ENCODE measurements at places on chromosomes 5 and 9. TPM values are rescaled to one million over a fixed set of nuclear protein-coding genes. Genes with fewer than 3 reads are reported as not detected.

- DNase-seq: no peak
These were observed 9.8 kb downstream of the OCLN start for GRCh38 chr5:69502367-69502766.

- no peak for DNase-seq
These were observed 229.9 kb upstream of the MAP3K1 start for GRCh38 chr5:56585461-56585860.

GRCh38 chr9:35518225-35518821 lies 28.4 kb downstream of the RUSC2 start:
- DNase-seq: no peak

DNA sequence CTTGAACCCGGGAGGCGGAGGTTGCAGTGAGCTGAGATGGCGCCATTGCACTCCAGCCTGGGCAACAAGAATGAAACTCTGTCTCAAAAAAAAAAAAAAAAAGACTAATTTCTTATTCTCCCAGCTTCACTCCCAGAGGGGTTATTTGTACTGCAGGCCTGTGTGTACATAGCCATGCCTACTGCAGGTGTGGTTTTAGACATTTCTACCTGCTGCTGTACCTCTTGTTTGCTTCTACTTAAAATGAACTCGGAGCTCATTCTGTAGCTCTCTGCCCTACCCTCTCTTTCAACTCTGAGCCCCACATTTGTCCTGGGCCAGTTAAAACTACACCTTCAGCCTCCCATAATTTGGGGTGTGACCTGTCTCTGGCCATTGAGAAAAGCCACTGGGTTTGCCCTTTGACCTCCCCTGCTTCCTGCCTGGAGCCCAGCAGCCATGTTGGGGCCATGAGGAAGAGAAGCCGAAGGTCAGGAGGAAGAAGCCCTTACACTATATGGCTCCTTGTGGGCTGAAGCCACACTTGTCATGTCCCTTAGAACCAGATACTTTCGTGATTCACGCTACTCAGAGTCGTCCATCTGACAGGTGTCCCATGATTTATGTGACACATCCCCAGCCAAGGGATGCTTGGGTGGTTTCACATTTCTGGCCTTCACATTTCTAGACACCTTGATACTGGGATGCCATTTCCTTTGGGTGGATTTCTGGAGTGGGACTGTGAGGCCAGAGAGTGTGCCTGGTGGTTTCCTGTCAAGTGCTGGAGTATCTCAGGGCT lies 9.4 kb upstream of the CARD19 start:
- no peak for DNase-seq

DNA sequence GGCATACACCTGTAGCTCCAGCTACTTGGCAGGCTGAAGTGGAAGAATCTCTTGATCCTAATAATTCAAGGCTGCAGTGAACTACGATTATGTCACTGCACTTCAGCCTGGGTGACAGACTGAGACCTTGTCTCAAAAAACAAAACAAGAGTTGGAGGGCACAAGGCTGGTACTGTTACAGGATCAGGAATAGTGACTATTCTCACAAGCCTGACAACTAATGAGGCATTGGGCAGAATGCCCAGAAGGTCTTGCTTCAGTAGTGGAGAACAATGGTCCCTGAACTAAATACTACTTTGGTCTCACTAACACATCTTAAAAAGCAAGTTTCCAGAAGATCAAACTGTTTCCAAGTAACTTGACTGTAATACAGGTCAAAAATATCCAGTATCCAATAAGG lies 182.9 kb upstream of the RFX3 start:
- DNase-seq: peak; percentile 12

DNA sequence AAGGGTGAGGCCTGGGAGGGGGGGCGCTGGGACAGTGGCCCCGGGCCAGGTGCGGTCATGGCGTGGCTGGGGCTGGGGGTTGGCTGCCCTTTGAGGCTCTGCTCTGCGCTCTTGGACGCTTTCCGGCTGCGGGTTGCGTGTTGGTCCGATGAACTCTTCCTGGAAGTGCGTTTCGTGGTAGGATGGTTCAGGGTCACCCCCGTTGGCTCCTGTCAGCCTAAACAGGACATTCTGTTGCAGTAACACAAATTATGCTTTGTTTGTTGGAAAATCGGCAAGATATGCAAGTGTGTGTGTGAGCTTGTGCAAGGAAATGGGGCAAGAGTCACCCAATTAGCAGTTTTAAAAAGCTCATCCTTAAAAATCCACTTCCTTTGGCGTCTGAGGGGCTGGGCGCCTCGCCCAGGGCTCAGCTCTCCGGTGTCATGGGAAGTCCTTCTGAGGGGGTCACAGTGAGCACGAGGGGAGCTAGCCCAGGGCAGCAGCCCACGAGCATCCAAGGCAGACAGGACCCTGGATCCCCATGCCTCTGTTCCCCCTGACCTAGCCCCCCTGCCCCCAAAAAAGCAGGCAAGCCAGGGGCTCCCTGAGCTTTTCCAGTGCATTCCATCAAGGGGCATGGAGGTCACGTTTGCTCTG lies 22.2 kb upstream of the RNU6ATAC start:
- no peak for DNase-seq

GRCh38 chr5:32155211-32155610 lies 18.9 kb downstream of the GOLPH3 start:
- no peak for DNase-seq

DNA sequence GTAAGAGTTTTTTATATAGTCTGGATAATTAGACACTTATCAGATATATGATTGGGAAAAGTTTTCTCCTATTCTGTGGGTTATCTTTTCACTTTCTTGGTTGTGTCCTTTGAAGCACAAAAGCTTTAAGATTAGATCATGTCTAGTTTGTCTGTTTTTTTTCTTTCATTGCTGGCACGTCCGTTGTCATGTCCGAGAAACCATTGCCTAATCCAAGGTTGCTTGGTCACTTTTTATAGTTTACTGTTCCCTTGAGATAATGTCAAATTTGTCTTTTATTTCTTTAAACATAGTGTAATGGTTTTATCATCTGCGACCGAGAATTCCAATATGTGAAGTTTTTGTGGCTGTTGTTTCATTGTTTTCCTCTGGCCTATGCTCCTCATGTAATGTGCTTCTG lies 28.8 kb downstream of the GARNL3 start:
- DNase-seq: no peak

- DNase-seq: no peak
These were observed 50.3 kb downstream of the MEGF9 start for GRCh38 chr9:120663950-120664349.

GRCh38 chr9:127402401-127403090 lies 5.6 kb downstream of the SLC2A8 start:
- no peak for DNase-seq

GRCh38 chr5:148514344-148514743 lies 130.6 kb downstream of the FBXO38 start:
- no peak for DNase-seq

DNA sequence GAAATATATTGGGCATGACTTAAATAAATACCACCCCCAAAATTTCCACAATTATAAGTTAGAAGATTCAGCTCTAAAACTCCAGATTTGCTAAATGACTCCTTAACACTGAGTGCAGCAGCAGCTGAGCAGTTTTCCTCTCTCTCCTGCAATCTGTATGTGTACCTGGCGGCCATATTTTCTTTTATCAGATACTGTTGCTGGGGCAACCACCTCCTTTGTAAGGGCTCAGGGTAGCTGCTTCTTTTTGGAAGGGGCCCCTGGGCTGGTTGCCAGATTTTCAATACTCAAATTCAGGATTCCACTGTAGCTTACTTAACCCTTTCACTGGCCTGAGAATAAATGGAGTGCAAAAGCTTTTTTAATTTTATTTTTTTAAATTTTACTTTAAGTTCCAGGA lies 197.0 kb downstream of the TAF11L14 start:
- DNase-seq: no peak

- no peak for DNase-seq
These were observed 602.5 kb upstream of the RGMB start for GRCh38 chr5:98170994-98171393.

DNA sequence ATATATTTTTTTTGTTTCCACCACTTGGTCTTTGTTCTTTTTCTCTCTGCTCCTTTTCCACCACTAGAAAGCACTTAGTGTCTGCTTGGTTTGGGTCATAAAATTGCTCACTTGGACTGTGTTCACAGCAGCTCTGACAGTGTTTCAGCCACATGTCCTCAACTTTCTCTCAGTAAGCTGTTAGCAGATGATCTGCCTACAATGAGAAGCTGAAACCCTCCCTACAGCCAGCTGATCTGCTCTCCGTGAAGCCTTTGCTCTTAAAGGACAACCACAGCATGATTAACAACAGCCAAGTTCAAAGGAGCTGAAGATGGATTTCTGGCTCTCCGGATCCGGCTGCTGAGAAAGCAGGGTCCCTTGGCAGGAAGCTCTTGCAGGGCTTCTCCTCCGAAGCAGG lies 31.6 kb downstream of the PRLR start:
- DNase-seq: peak; percentile 68

DNA sequence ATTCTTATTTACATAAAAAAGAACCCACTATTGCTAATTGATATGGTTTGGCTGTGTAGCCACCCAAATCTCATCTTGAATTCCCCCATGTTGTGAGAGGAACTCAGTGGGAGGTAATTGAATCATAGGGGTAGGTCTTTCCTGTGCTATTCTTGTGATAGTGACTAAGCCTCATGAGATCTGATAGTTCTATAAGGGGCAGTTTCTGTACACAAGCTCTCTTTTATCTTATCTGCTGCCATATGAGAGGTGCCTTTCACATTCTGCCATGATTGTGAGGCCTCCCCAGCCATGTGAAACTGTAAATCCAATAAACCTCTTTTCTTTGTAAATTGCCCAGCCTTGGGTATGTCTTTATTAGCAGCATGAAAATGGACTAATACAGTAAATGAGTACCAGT lies 58.2 kb upstream of the PRR16 start:
- DNase-seq: no peak

- DNase-seq: no peak
These were observed 59.5 kb upstream of the RARS1 start for GRCh38 chr5:168426864-168427172.

DNA sequence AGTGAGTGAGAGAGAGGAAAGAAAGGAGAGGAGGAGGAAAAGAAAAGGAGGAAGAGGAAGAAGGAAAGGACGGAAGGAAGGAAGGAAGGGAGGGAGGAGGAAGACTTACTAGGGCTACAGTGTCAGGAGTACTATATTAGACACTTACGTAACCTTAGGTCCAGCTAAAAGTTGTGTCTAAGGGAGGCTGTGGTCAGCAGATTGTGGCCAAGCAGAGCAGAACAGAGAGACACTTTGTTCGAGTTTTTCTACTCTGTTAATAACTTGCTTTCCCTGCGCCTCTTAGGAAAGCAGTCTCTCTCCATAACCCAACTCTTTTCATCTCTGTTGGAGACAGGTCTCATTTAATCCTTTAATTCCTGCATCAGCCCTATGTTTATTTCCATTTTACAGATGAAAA lies 138.9 kb downstream of the KCNN2 start:
- no peak for DNase-seq

GRCh38 chr5:142866563-142867275 lies 96.5 kb downstream of the ARHGAP26 start:
- peak; percentile 29 for DNase-seq

GRCh38 chr9:106775960-106776359 lies 87.0 kb upstream of the ZNF462 start:
- DNase-seq: no peak

- no peak for DNase-seq
These were observed 502.8 kb downstream of the BNC2 start for GRCh38 chr9:16367605-16368231.

GRCh38 chr9:34553511-34554021 lies 30.8 kb upstream of the ENHO start:
- DNase-seq: no peak

The PFN3 gene
- 1.5 TPM for polyA plus RNA-seq

The GFRA3 gene
- 6.5 TPM for polyA plus RNA-seq

The TENT4A gene
- 35.6 TPM for polyA plus RNA-seq

The SPATA31E1 gene
- not detected for polyA plus RNA-seq

The TMEM174 gene
- polyA plus RNA-seq: 22.5 TPM

The NRARP gene
- polyA plus RNA-seq: 7.0 TPM

The SSBP2 gene
- 125 TPM for polyA plus RNA-seq

The ZNF300 gene
- 39.9 TPM for polyA plus RNA-seq

Data from left renal pelvis (tissue), 4 donors.